ENCODE measurements at places on chromosomes 3 and 15. TPM values are rescaled to one million over a fixed set of nuclear protein-coding genes. Genes with fewer than 3 reads are reported as not detected.
A peak's percentile ranks its signal among the peaks of the same experiment; 100 is the strongest.

- peak; percentile 24 for DNase-seq
Measured at GRCh38 chr3:176920766-176921160, 276.5 kb downstream of the TBL1XR1 start.

DNA sequence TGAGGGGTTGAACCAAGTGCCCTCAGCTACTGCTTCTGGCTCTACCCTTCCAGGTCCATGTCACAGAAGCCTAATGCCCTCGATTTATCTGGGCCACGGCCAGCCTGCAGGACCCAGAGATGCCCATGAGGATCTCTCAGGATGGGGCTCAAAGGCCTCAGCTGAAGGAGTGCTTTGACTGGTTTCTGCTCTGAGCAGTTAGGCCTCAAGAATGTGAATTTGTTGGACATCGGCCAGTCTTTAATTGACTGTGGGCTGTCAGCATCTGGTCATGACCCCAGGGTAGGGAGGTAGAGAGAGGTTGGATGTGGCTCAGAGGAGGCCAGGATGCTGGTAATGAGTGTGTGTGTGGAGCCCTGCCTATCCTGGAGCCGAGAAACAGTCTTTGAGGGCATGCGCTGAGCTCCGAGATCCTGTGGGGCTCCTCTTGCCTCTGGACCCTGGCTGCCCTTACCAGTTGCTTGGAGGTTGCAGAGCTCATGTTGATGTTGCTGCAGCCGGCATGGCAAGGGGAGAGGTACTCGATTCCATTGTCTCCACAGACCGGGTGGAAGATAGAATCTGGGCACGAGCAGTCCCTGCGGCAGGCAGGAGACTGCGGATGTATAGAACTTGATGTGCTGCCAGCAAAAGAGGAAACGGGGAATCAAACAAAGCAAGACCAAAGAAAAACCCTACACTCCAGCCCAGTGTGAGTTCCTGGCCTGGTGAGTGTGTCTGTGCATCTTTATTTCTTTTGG, 49.1 kb upstream of the RAB6B start:
- peak; percentile 38 for DNase-seq

- DNase-seq, result no peak
Measured at GRCh38 chr3:179036226-179036625, 35.4 kb downstream of the ZMAT3 start.

DNA sequence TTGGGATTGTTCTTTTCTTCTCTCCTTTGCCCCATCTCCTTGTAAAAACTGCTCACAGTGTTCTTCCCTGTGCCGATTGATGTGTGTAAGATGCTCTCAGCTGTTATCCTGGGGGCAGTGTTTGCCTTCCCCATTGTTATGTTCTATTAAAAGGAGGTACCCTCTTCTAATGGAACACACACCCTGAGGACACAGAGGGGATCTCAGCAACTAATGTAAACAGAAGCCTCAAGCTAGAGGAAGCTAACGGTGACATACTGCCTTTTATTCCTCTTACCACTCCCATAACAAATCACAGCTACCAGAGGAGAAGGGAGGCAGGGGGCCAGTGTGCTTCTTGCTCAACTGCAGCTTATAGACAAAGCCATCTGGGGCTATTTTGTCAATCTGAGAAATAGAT, 2.2 kb downstream of the TAGLN3 start:
- no peak for DNase-seq

DNA sequence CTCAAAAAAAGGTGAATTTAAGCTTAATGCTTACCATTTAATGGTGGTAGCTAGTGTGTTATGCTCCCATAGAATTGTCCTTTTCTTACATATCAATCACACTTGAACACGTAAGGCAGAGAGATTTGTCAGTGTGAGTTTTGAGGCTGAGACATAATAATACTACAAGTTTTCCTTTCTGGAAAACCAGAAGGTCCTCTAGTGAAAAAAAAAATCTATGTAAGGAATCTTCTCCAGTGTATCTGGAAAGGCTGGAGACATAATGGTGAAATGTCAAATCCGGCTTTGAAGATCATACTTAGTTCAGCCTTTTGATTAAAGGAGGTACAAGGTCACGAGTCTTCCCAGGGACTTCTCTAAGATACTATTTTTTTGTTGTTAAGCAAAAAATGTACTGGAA, 3.4 kb downstream of the TSC22D2 start:
- no peak for DNase-seq

- peak; percentile 12 for DNase-seq
Measured at GRCh38 chr3:135513106-135514059, 452.1 kb upstream of the PPP2R3A start.

- no peak for DNase-seq
Measured at GRCh38 chr3:172176061-172176770, 136.8 kb downstream of the FNDC3B start.

DNA sequence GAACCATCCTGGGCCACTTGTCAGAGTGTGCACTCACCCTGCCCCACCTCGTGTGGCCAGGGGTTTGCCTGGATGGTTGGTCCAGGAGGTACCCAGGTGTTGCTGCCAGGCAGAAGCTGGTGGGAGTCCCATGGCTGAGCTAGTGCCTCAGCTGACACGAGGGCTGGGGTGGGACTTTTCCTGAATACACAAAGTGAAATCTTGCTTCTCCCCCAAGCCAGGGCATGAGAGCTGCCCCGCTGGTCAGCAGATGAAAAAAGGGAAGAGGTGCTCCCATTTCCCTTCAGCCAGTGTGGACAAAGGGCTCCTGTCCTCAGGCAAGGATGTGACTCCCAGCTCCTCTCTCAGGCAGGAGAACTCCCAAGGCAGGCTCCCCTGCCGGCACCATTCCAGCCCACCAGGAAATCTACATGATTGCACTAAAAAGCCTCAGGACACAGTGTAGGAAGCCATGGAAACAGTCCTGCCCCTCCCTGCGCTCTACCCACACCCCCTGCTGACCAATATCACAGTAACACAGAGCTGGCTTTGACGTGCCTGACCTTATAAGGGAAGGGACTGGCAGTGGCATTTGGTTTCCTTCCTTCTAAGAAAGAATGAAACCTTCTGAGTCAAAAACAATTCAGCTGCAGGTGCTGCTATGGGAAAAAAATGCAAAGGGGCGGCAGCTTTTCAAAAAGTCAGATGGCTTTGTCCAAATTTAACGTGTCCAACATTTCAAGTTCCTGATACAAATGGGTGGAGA, 33.9 kb downstream of the MYO5C start:
- no peak for DNase-seq

DNA sequence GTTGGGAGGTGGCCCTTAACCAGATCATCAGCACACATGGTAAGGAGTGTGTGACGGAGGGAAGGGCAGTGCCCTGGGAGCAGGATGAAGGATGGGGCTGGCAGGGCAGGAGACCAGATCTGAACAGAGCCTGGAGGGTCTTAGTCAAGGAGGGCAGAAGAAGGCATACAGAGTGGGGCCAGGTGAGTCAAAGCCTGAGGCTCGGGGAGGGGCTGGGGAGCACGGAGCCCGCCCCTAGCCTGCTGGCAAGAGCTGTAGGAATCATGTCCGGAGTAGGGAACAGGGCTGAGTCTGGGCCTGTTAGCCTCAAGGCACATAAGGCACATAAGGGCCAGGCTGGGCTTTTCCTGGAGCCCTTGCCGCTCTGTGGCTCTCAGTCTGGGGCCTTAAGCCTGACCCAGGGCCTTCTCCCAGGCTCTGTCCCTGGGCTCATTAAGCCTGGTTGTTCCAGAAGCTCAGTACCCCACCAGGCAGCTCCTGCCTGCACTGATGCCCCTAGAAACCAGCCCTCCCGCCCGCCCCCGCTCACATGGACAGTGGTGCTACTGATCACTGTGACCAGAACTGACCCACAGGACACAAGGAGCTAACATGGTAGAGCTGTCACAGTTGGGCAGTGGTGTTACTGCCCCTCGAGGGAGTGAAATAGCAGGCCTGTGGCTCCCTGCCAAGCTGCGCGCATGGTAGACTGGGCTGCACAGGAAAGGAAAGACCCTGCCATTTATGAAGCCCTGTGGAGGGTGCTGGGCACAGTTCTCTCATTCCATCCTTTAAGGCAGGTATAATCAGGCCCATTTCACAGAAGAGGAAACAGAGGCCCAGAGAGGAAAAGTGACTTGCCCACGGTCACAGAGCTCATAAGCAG, 14.6 kb downstream of the ISG20 start:
- DNase-seq, result no peak

GRCh38 chr3:23574822-23575315, 230.9 kb upstream of the UBE2E1 start:
- no peak for DNase-seq

- DNase-seq, result no peak
Measured at GRCh38 chr3:136932523-136932922, 25.3 kb upstream of the IL20RB start.

DNA sequence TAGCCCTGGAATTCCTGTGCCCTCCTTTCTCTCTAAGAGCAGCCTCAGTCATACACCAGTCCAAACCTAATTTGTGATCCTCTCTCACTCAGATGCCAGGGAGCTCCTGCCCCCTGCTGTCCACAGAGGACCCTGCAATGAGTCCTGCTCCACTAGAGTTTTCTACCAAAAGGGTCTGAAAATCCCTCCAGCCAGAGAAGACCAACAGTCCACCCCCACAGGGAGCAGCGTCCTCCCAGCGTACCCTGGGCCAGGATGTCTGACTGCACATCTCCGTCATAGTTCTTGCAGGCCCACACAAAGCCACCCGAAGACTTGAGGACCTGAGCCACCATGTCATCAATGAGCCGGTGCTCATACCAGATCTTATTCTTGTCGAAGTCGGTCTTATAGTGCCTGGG, 15.4 kb downstream of the IDH2 start:
- peak; percentile 85 for DNase-seq

- peak; percentile 35 for DNase-seq
Measured at GRCh38 chr15:56739964-56740640, 6.8 kb upstream of the ZNF280D start.

DNA sequence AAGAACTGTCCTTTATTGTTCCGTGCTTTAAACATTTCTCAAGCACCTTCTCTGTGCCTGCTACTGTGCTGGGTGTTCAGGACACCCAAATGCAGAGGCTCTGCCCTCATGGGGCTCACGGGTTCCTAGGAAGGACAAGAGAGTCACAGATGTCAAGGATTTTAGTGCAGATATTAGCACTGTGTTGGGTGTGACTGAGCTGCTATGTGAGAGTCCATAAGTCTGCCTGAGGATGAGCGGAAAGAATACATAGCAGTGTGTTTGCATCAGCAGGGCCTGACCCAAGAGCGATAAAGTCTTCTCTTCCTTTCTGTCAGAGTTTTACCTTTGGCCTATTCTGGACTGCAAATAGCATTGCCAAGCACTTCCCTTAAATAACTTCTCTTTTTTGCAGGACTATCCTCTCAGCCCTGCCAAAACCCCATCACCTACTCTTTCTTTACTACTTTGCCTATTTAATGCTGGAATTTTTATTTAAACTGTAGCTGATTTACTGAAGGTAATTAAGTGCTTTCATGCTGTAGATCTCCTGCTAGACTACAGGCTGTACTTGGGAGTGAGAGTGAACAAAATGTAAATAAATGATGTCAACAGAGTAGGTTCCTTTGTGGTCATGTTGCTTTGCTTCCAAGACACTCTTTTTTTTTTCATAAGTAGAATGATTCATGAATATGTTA, 459.4 kb upstream of the TPRG1 start:
- no peak for DNase-seq

- peak; percentile 4 for DNase-seq
Measured at GRCh38 chr15:32867313-32867626, 149.5 kb downstream of the GREM1 start.

DNA sequence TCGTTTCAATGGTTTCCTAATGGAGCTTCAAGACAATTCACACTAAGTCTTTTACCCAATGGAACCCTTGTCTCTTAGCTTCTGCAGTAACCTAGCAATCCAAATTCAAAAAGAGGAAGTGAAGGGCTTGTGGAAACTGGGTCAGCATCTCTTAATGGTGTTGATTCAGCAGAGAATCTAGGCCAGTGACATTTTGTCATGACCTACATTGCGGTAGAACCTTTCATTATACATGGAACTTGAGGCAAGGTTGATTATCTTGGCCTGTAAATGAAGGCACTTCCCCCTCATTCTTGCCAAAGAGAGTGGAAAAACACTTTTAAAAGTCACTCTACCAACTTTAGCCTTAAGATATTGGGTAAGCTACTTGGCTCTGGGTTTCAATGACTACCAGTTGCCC, 42.8 kb downstream of the C2CD4B start:
- DNase-seq, result no peak

DNA sequence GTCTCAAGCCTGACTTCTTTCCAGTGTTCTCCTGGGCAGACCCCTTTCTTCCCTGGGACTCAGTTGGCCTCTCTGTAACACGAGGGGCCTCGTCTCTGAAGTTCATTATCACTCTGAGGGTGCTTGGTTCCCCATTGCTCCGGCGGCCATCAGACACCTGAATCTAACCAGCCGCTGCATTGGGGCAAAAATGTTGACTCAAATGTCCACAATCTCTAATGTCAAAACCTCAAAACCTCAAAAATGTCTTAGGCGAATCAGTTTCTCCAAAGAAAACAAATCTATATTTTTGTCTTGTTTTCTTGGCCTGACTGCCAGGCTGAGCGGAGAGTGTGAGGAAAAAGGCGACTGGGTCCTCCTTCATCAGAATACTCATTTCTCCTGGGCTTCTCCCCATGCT, 220.7 kb downstream of the VPS13C start:
- no peak for DNase-seq

- peak; percentile 98 for DNase-seq
Measured at GRCh38 chr15:39782441-39783138, at the start of gene FSIP1. TSS of gene FSIP1 (minus strand) at chr15:39782841. CDS start at chr15:39776524, 6,317 bp downstream.

DNA sequence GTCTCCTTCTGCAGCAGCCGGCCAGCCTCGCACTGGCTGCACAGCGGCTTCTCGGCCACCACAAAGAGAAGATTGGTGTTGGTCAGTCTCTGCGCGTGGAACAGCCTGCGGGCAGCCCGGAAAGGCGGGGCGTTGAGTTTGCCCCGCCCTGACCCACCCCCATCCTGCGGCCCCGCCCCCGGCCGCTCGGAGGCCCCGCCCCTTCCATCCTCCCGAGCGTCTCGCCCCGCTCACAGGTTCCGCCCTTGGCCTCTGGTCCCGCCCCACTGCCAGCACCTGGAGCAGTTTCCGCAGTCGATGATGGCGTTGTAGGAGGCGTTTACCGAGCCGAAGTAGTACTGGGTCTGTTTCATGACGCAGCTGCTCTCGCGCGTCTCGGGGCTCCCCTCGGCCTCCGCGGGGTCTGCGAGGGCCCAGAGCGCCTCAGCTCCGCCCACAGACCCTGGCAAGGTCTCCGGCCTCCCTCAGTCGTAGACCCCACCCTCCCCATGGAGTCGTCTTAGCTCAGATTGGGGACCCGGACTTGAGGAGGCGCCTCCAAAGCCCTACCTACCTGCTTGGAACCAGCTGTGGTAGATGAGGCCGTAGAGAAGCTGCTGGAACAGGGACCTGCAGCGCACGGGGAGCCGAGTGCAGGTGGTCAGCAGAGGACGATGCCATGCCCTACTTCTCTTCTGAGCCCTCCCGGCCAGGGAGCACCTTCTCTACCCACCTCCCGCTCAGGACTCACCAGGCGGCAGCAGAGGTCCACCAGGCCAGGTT, 5.9 kb upstream of the TMEM115 start:
- peak; percentile 78 for DNase-seq

Gene RBPMS2
- not detected for total RNA-seq

Gene ARPP19
- total RNA-seq, result 57.3 TPM

Gene GOLGA8N
- not detected for total RNA-seq

Gene WNT7A
- total RNA-seq, result not detected

Gene ARL14
- total RNA-seq, result 4.3 TPM

Gene LRRK1
- total RNA-seq, result 25.0 TPM

Gene RLBP1
- 0.18 TPM for total RNA-seq

Gene CRABP1
- not detected for total RNA-seq

Gene FBLN2
- total RNA-seq, result 0.55 TPM

Gene IQCF2
- total RNA-seq, result not detected

Gene HTR3E
- total RNA-seq, result not detected

Gene CAND2
- total RNA-seq, result not detected

Gene CFAP100
- total RNA-seq, result 2.3 TPM

Gene INAFM2
- 10.2 TPM for total RNA-seq

Gene TEX55
- not detected for total RNA-seq

All from HT-29 (cell line).